ENCODE measurements at places on chromosomes 5 and 9. TPM values are rescaled to one million over a fixed set of nuclear protein-coding genes. Genes with fewer than 3 reads are reported as not detected.

The FOXD4L4 gene
- total RNA-seq: 0.23 TPM

The NADK2 gene
- 21.1 TPM for total RNA-seq

The GABRA1 gene
- total RNA-seq: not detected

The ANKDD1B gene
- total RNA-seq: 3.7 TPM

The SPAAR gene
- total RNA-seq: 13.5 TPM

The C9orf153 gene
- 0.23 TPM for total RNA-seq

The ZNF454 gene
- 3.1 TPM for total RNA-seq

The ANKRD18A gene
- total RNA-seq: 1.0 TPM

The BSPRY gene
- 10.8 TPM for total RNA-seq

The ZNF346 gene
- total RNA-seq: 12.9 TPM

The LCN2 gene
- total RNA-seq: 14.3 TPM

The GCNT1 gene
- 8.5 TPM for total RNA-seq

The GPRIN1 gene
- 1.4 TPM for total RNA-seq

The DMXL1 gene
- total RNA-seq: 51.4 TPM

The LVRN gene
- total RNA-seq: 0.20 TPM

The IL5 gene
- total RNA-seq: not detected

The ZNF366 gene
- total RNA-seq: 12.2 TPM

The CCDC183 gene
- total RNA-seq: 4.0 TPM

The RFESD gene
- 3.7 TPM for total RNA-seq

The EQTN gene
- total RNA-seq: not detected

The AFAP1L1 gene
- 32.7 TPM for total RNA-seq

The DRD1 gene
- 0.58 TPM for total RNA-seq

The REEP2 gene
- 0.55 TPM for total RNA-seq

The HK3 gene
- total RNA-seq: 50.5 TPM

The PCDHA9 gene
- 0.20 TPM for total RNA-seq

The ARSI gene
- total RNA-seq: 4.0 TPM

The THBS4 gene
- total RNA-seq: 1.2 TPM

The OSTF1 gene
- total RNA-seq: 77.8 TPM

The OR1J2 gene
- total RNA-seq: not detected

The SIT1 gene
- 2.2 TPM for total RNA-seq

The LHX3 gene
- not detected for total RNA-seq

The FBXO10 gene
- total RNA-seq: 8.0 TPM

The PCDHGB2 gene
- 3.8 TPM for total RNA-seq

The LRRC26 gene
- total RNA-seq: not detected

The NEURL1B gene
- 25.0 TPM for total RNA-seq

The DNM1 gene
- total RNA-seq: 5.2 TPM

The PRSS3 gene
- total RNA-seq: not detected

The CCDC152 gene
- total RNA-seq: 0.78 TPM

The GCNT4 gene
- total RNA-seq: 2.8 TPM

The CENPK gene
- total RNA-seq: 2.3 TPM

The AGXT2 gene
- not detected for total RNA-seq

The KIF4B gene
- 0.17 TPM for total RNA-seq

The NRG2 gene
- 1.4 TPM for total RNA-seq

The PTPN3 gene
- 17.1 TPM for total RNA-seq

The FYB1 gene
- total RNA-seq: 45.0 TPM

The QRFP gene
- total RNA-seq: not detected

The SLC36A3 gene
- total RNA-seq: not detected

The ZNF354C gene
- 6.7 TPM for total RNA-seq

The ANKRD34B gene
- total RNA-seq: 0.35 TPM

The SPATA31D4 gene
- not detected for total RNA-seq

The ERMP1 gene
- total RNA-seq: 34.8 TPM

The PRR16 gene
- total RNA-seq: 3.1 TPM

The OBP2B gene
- not detected for total RNA-seq

The ZDHHC11B gene
- 8.0 TPM for total RNA-seq

The GALT gene
- 47.6 TPM for total RNA-seq

All from upper lobe of right lung (tissue), 1 donor.